ENCODE measurements at places on chromosomes 11 and 22. TPM values are rescaled to one million over a fixed set of nuclear protein-coding genes. Genes with fewer than 3 reads are reported as not detected.

UCP2 gene
- 23.7 TPM for total RNA-seq

DCHS1 gene
- 89.7 TPM for total RNA-seq

RNF215 gene
- total RNA-seq = 26.4 TPM

DDX6 gene
- total RNA-seq = 110 TPM

OR2AT4 gene
- total RNA-seq = not detected

MCHR1 gene
- 0.88 TPM for total RNA-seq

C1QTNF4 gene
- total RNA-seq = 0.29 TPM

RIBC2 gene
- total RNA-seq = not detected

CASP1 gene
- total RNA-seq = 32.0 TPM

C11orf42 gene
- total RNA-seq = not detected

GLYATL1 gene
- total RNA-seq = not detected

DNA sequence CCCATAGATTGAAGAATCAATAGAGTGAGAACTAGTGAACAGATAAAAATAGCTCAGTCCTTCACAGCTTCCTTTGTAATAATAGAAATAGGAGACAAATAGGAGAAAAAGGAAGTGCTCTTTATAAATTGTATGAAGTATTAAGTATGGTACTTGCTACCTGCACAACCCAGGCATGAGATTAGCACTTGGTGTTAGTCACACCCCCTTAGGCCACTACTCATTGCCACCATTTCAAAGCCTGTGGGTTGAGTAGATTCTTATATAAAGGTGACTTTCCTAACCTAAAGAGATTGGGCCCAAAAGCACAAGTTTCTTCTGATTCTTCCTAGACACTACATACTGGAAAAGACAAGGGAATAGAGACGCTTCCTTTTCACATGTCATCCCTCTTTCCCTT, 37.7 kb upstream of the ADORA2A start:
- no peak for DNase-seq

DNA sequence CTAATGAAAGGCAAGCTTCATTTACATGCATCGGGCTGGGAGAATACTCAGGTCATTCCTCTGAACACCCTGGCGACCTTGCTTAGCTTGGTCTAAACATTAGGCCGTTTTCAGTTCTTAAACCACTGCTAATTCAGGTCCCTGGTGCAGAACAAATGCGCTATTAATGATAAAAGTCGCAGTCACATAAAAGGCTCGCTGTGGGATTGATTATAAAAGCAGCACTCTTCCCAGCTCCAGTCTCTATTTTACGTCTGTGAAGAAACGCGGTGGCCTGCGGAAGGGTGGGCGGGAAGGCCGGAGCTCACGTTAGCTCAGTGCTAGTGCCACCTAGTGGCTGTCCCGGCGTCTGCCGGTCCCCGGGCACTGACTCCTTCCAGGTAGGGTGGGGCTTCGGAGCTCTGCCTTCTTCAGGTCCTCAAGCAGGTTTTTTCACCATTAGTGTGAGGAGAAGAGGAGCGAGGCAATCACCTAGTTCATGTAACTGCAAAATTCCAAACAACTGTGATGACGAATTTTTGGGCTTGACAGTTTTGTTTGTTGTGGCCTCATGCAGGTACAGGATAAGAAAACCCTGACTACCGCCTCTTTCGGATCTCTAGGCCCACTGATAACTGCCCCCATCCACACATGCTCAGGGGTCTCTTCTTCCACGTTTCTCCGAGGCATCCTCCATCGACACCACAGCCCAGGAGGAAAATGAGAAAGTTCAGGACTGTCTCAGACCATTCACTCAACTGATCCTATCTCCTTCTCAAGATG, 66.5 kb upstream of the CLMP start:
- DNase-seq = no peak

DNA sequence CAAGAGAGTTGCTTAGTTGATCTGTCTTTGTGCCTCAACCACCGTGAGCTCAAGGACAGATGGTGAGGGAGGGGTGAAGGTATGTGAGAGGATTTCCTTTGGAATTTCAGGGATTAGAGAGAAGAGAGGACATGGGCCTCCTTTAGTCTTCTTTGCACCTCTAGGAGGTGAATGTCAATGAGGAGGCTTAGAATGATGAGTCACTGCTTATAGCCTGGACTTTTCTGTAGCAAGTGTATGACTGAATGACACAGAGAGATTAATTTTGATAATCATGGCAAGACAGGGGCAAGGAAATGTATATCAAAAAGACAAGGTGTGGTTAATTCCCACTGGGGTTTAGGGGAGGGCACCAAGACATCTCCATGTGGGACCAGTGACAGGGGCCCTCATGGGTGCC, 947.3 kb upstream of the TENM4 start:
- DNase-seq = no peak

DNA sequence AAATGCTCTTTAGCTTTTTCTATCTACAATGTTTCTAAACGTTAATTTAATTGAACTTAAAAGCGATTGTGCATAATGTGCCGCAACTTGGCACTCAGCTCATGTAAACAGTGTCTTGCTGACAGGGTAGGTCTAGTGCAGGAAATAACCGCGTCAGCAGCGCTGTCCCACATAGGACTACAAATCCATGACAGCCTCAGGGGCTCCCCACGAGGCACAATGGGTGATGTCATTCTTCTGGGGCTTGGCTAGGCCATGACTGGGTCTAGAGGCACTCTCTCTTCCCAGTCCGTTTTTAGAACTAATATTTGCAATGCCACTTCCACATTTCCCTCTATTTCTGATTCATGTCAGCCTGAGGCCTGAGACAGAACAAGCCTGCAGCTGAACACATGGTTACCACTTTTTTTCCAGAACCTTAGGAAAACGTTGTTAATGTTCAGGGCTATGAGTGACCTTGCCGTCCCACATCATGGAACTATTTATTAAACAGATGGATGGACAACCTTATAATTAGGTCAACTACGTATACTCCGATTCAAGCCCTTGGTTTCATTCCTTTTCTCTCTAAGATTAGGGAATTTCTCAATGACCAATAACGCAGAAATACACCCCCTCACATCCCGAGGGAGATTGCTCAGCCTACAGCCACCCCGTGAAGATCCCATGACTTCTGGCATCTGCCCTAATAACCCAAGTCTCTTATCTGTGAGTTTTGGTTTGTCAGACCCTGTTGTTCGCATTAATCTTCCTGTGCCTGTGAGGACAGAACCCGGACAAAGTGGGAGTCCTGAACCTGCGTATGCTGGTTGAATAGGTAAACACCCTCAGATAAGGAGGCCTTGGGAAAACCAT, 19.4 kb upstream of the SNX32 start:
- no peak for DNase-seq

- no peak for DNase-seq
Observed at GRCh38 chr11:25535467-25536272, 796.3 kb upstream of the ANO3 start.

DNA sequence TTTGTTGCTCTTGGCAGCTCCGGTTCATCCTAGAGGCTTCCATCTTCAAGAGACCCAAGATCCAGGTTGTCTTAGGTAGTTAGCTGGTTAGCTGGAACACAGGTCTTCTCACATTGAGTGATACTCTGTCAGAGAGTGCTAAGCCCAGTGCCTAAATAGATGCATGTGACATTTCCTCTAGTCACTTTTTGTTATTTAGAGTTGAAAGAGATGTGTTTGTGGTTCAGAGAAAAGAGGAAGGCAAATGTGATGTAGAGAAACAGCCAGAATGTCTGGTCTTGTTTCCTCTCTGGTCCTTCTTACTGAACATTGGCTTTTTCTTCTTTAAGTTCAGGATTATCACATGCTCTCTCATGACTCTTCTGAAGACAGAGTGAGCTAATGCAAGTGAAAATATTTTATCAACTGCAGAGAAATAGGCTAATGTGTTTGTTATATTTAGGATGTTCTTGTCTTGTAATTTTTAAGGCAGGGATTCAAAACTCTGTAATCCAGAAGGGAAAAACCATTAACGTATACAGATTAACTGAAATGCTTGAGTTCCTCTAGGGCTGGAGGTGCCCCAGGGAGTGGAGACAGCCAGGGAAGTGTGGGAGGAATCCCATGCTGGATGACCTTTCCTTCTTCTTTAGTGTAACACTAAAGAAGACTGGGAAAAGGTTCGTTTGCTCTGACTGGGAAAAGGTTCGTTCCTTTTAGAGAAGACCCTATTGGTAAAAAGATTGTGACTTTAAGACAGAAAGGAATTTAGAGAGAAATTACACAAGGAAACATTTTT, 75.4 kb downstream of the SWAP70 start:
- no peak for DNase-seq

DNA sequence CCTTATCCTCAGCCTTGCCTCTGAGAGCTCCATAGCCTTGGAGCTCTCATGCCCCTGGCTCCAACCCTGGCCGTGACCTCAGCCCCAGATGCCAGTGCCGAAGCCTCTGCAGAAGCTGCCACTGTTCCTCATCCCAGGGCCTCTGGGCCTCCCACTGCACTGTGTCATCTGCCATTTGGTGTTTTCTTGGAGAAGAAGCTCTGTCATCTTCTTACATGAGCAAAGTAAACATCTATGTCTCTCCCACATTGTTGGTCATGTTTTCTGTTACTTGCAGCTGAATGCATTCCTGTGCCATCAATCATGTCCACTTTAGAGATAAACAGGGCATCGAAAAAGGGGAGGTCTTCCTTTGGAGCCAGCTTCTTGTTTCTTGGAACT, 45.0 kb upstream of the FTH1 start:
- DNase-seq = no peak

DNA sequence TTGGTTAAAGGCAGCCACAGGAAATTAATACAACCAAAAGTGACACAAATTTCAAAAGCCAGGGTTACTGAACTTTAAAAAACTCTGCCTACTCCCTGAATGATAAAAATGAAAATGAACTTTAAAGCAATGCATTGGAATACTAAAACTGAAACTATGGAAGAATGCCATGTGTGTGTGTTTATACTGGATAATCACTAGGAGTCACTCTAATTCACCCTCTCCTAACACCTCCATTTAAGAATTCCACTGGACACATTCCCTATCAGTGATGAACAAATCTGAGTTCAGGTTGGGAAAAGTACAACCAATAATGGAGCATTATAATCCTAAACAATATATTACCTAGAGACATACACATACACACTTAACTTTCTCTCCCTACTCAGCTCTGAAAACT, 27.5 kb upstream of the PLAAT3 start:
- no peak for DNase-seq

- DNase-seq = no peak
Observed at GRCh38 chr11:117412653-117413275, 85.1 kb downstream of the CEP164 start.

GRCh38 chr11:79668575-79668974, 227.7 kb upstream of the TENM4 start:
- no peak for DNase-seq

GRCh38 chr11:34029176-34029575, 22.4 kb upstream of the CAPRIN1 start:
- DNase-seq = no peak

DNA sequence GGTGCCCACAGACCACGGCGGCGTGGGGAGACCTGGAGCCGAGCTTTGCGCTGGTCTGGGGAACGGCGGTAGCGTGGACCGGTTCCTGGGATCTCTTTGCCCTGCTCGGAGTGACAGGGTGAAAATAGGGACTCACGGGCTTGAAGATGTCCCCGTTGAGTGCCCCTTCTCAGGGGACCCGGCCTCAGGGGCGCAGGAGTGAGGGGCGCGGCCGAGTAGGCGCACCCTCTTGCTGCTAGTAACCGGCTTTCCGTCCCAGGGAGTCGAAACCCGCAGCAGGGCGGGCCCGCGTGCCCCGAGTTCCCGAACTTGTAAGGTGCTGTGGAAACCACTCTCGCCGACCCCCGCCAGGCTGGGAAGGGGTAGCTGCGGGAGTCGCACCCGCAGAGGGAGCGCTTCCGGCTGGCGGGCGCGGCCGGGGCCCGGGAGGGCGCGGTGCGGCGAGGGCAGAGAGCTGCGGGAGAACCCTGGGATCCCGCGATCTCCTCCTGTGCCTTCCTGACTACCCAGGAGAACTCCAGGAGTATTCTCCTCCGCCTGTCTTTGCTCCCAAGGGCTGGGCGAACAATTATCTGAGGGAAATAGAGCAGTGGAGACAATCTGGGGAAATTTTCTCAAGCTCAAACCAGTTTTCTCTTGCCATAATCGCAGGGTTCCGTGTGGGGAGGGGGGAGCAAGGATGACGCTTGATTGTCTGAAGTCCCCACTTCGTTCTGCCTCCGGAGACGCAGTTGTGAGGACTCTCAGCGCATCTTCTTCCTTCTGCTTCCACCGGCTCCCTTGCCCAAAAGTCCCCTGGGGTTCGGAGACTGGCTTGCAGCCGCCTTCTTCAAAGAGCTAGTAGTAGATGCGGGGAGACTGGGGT, 666 bp downstream of the NELL1 start:
- DNase-seq = no peak

DNA sequence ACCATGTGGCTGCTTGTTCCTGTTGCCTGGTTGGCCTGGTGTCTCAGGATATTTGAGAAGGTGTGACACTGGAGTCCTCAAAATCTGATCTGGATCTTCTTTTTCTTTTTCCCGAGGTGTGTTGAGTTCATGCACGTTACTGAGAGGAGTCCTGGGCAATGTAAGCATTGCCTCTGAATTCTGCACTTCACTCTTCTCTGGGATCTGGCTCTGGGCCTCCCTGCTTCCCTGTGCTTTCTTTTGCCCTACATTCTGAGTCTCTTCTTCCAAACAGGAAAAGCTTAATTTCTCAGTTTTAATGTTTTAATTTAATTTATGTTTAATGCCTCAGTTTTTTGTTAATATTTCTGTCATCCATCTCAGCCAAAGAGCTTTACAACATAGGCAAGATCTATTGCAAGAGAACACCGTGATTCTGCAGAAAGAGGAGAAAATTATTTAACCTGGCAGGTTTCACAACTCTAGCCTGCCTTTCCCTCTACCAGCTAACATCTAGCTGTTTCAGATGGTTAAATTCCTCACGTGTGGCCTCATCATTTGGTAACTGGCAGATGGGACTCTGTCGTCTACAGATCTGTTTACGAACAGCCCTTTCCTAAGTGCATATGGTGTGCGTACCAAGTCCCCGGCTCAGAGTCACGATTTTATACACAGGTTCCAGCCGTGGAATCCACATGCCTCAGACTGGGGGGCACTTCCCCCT, 24.7 kb downstream of the LDLRAD3 start:
- DNase-seq = no peak

DNA sequence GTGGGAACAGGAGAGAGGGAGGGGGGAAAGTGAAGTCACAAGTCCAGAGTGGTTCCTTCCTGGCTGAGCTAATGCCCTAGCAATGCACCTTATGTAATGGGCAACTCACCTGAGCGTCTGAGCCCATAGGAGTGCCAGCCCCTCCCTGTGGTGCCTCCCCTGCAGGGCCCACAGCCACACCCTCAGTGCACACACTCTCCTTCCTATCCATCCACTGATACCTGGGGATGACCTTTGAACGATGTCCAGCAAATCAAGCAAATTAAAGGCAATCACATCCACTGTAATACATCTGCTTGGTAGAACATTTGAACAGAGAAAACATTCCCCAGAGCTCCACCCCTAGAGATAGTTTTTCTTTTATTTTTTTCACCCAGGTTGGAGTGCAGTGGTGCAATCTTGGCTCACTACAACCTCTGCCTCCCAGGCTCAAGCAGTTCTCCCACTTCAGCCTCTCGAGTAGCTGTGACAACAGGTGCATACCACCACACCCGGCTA, 19.6 kb upstream of the MICAL2 start:
- DNase-seq = no peak

GRCh38 chr11:42417691-42418090, 894.1 kb upstream of the API5 start:
- DNase-seq = no peak

- no peak for DNase-seq
Observed at GRCh38 chr22:32175683-32176644, 16.9 kb upstream of the C22orf42 start.
